ENCODE measurements at places on chromosomes 13 and 19.

GRCh38 chr19:32800191-32800590, 69.4 kb downstream of the SLC7A9 start:
- no peak for DNase-seq

GRCh38 chr13:60759499-60759898, 362.5 kb downstream of the TDRD3 start:
- no peak for DNase-seq

GRCh38 chr13:111873676-111874178, 193.2 kb upstream of the SOX1 start:
- no peak for DNase-seq

- DNase-seq: no peak
Observed at GRCh38 chr19:42174958-42175734, 42.3 kb downstream of the DEDD2 start.

DNA sequence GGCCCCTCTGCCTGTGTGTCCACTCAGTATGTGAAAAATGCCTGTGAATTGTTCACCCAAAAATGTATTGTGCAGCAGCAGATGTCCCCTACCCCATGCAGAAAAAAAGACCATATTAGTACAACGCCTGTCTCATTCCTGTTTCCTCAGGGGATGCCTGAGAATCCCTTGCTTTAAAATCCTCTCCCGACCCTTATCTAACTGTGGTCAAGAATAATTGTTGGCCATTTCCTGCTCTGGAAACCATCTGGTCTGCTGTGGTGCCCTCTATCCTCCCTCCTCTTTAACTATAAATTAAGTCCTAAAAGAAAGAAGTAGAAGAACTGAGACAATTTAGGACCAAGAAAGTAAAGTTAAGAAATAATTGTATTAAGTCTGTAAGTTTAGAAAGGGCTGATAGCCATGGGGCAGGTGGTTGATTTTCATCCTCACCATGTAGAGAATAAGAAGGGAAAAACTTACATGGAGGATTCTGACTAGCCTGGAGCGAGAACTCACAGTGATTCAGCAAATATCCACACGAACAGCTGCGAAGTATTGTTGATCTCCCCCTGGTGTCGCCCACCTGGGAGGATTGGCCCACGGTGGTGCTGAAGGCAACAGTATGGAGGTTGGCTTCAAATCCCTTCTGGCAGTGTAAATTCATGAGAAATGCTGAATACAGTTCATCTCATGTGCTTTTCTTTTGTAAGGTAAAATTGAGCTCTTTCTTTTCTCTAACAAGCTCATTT, 85.6 kb downstream of the COL4A2 start:
- no peak for DNase-seq

DNA sequence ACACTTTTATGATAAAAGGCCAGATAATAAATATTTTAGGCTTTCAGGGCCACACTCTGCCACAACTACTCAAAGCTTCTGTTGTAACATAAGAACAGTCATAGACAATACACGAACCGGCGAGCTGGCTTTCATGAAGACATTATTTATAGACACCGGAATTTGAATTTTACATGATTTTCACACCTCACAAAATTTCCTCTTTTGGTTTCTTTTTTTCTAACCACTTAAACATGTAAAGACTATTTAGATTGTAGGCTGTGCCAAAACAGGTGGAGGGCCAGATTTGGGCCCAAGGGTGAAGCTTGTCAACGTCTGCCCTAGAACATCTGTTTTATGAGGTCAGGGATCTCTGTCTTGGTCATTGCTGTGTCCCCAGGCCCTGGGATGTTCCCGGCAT, 29.7 kb upstream of the FXYD3 start:
- DNase-seq: no peak

DNA sequence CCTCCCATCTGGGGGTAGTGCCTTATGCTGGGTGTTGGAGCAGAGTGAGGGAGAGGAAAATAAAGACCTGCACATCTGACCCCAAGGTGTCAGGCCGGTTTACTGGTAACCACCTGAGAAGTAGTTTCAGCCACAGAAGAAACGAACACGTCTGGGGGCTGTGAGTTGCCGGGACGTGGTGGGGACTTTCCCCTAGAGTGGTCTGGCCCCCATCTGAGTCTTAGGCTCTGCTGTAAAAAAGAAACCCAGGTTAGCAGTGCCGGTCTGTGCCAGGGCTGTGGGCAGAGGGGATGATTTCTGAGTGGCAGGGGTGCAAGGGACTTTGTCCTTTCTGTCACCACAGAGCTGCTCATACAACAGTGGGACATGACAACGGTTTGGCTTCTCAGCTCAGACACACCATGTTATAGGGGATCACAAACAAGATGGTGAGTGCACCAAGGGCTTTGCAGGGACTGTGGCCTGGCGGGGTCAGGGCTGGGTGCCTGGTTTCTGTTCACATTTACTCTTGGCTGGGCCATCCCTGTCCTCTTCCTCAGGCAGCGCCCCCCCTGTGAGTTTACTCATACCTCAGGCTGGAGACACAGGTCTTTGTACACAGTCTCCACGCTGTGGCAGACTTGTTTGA, 9.0 kb downstream of the GCDH start:
- DNase-seq: peak; percentile 44

DNA sequence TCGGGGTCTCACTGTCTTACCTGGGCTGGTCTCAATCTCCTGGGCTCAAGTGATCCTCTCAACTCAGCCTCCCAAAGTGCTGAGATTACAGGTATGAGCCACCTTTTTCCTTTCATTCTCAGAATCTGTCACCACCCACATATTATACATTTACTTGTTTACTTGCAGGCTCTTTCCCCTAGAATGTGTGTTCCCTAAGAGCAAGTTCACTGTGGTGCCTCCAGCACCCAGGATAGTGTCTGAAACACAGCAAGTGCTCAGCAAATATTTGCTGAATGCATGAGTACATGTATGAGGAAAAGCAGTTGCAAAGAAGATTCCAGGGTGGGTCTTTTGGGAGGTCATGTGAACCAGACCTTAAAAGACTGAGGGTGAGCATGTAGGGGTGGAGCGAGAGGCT, 96.8 kb downstream of the RGCC start:
- DNase-seq: no peak

GRCh38 chr19:29760752-29761502, 45.9 kb upstream of the C19orf12 start:
- no peak for DNase-seq

GRCh38 chr19:29239213-29239776, 26.3 kb upstream of the UQCRFS1 start:
- DNase-seq: no peak

- DNase-seq: peak; percentile 24
Observed at GRCh38 chr19:3950871-3951861, 18.3 kb downstream of the NMRK2 start.

- DNase-seq: no peak
Observed at GRCh38 chr13:98485561-98485960, 91.3 kb downstream of the STK24 start.

Data from stimulated activated CD8-positive, alpha-beta memory T cell treated with anti-CD3 and anti-CD28 coated beads, Interleukin-7, amount 100 ng/mL, for 48 hours (primary cell).